ENCODE measurements at places on chromosomes 2 and 18.

- peak; percentile 81 for DNase-seq
Observed at GRCh38 chr2:100142393-100142792, at the start of gene AFF3. Gene AFF3, minus strand, starts transcription at chr2:100142590. Its CDS starts 38,136 bp downstream, at chr2:100104454.

- no peak for DNase-seq
Observed at GRCh38 chr2:194714541-194714940, 942.5 kb upstream of the SLC39A10 start.

DNA sequence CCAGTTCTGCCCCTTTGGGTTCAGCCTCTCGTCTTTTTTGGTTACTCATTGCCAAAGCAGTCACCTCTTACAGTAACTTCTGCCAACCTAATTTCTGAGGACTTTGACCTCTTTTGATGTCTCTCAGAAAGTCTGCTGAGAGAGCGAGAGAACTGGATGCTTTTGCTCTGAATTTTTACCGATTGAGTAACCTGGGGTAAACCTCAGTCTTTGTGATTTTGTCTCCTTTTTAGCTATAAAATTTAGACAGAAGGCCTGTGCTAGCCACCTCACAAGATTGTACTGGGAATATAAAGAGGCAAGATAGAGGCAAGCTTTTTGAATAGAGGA, 34.8 kb upstream of the IL1R1 start:
- DNase-seq = no peak

- DNase-seq = no peak
Observed at GRCh38 chr18:28267276-28267675, 90.3 kb upstream of the CDH2 start.

DNA sequence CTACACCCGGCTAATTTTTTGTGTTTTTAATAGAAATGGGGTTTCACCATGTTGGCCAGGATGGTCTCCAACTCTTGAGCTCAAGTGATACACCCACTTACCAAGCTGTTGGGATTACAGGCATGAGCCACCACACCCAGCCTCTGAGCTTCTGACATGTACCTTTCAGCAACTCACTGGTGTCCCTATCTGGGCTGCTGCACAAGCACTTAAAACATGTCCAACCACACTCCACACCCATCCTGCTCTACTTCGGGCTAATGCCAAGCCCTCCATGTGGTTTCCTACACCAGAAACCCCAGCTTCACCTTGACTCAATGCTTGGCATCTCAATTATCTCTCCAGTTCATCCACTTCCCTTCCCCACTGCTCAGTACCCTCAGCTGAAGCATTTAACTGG, 22.4 kb upstream of the ARMC9 start:
- no peak for DNase-seq

GRCh38 chr2:178306352-178307073, 112.2 kb downstream of the OSBPL6 start:
- DNase-seq = peak; percentile 54

GRCh38 chr2:233416199-233416598, 61.9 kb downstream of the DGKD start:
- DNase-seq = no peak

DNA sequence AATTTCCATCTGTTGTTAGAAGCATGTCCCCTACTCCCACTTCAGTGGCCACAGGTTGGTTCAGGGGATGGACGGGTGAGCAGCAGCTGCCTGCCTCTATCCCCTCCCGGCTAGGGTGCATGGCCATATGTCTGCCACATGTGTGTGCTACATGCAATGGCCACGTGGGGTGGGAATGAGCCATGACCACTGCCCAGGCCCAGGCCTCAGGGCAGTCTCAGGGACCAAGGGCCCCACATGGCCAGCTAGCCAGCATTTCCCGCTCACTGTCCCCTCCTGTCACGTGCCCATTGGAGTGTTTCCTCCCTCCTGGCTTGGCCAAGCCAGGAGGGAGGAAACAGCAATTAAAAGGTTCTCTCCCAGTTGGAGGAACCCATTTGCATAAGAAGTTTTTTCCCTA, 117.1 kb downstream of the KCNS3 start:
- no peak for DNase-seq

Data from activated CD4-positive, alpha-beta T cell treated with anti-CD3 and anti-CD28 coated beads for 48 hours (primary cell).